NCI-H1694 (cell line): ENCODE measurements at places on chromosomes 6 and 20.

GRCh38 chr6:8642131-8642530 lies 206.8 kb upstream of the SLC35B3 start:
- DNase-seq: no peak

GRCh38 chr6:110226261-110226660 lies 46.0 kb downstream of the CDC40 start:
- no peak for DNase-seq

DNA sequence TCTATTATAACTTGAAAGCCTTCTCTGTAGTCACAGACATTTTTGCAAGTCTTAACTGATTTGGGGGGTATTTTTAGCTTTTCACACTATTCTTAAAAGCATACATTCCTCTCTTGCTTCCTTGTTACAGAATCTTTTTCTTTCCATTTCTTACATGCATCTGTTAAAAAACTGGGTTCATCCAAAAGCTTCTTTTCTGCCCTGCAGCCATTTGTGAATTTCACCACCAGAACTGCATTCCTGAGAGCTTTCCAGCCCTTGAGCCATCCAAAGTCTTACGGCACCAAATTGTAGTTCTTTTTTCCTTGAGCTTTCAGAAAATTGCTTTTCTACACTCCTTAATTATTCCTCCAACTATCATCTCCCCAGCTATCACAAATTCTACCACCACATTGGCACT lies 19.7 kb upstream of the GSTA4 start:
- DNase-seq: no peak

- DNase-seq: no peak
Measured at GRCh38 chr6:168939796-168940195, 313.9 kb downstream of the THBS2 start.

GRCh38 chr20:53337390-53338101 lies 256.1 kb downstream of the ZNF217 start:
- DNase-seq: no peak

GRCh38 chr6:112717401-112717800 lies 370.3 kb downstream of the RFPL4B start:
- DNase-seq: no peak

DNA sequence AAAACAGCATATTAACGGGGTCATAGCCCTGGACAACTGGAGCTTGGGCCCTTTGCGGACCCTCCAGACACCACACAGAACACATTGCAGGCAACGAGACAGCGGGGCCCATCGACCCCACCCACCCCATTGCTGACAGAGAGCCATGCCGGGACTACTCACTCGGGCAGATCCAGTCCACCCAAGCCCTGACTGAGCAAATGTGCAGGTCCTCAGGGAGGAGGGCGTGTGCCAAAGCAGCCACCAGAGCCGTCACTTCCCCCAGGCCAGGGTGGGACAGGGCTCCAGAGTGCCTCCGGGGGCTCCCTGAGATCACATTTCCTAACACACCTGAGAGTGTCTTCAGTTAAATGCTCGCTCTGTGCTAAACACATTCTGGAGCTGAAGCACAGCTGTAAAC lies 114.9 kb downstream of the CDH4 start:
- DNase-seq: no peak

- no peak for DNase-seq
Measured at GRCh38 chr6:168007592-168008338, 10.3 kb downstream of the KIF25 start.

DNA sequence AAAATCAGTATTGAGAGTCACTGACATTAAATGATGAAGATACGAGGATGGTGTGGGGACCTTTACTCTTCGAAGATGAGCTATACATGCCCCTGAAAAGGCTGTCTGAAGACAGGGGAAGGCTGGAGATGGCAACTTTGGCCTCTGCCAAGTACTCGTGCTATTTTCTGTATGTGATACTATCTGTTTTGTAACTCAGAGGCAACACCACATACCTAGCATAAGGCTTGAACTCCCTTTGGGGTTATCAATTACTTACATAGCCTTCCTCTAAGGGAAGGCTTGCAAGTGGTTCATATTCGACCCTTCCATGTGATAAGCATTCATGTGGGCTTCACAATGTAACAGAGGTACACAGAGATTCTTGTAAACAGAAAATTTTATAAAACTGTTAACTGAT lies 68.7 kb upstream of the FBXO30 start:
- DNase-seq: no peak

DNA sequence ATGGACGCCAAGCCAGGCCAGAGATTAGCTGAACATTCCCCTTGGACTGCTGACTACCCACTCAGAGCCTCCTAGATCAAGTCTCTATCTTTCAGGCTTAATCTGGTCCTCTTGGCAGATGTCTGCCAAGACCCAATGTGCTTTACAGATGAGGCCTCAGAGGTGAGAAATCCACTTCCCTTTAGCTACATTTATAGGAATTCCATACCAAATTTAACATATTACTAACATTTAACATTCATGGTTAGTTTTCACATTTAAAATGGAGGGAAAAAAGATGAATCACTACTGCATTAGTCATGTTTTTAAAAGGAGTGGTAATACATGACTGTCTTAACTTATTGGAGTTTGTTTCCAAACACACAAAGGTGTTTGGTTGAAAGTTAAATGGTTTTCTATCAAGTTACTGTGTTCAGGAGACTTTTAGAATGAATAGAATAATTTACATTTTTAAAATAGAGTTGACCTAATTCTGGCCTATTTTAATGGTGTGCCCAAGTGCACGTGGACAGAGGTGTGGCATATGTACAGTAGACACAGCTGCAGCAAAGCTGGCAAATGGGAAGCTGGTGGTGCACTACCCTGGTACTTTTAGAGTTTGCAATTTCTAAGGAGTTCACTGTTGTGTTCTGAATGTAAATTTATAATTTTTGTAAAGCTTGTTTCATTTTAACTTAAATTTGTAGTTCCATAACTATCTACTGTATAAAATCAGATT lies 41.9 kb upstream of the CALHM6 start:
- no peak for DNase-seq

- DNase-seq: no peak
Measured at GRCh38 chr20:23290761-23291574, 59.6 kb upstream of the NXT1 start.

DNA sequence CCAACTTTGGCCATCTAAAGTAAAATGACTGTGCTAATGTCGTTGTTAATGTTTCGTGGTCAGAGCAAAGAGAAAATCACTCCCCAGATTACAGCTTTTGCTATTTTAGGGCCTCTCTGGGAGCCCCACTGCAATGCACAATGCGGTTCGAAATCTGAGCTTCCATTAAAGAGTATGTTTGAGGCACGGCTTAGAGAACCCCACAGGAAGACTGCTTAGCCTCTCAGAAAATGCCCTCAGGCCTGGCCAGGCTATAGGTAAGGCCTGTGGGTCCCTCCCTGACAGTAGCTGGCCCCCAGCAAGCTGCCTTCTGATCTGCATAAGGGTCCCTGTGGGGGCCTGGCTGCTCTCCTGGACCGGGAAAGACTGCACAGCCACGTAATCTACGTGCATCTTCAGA lies 274.6 kb downstream of the PTPRT start:
- DNase-seq: no peak

DNA sequence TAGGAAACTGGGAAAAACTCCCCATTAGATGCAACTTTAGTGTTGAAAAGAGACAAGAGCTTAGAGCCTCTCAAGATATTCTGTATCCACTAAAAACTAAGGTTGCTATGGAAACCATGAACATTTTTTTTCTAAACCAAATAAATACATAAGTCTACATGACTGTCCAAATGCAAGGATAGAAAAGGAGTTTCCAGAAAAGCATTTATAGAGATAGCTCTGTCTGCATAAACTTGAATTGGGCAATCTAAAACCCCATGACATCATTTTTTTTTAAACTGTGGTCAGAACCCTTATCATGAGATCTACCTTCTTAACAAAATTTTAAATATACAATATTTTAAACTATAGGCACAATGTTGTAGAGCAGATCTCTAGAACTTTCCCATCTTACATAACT lies 36.4 kb upstream of the FAM83B start:
- no peak for DNase-seq

- no peak for DNase-seq
Measured at GRCh38 chr6:42629845-42630244, 66.0 kb downstream of the UBR2 start.

GRCh38 chr6:43217351-43217750 lies 11.9 kb downstream of the DNPH1 start:
- no peak for DNase-seq

GRCh38 chr6:68282646-68283045 lies 352.4 kb upstream of the ADGRB3 start:
- no peak for DNase-seq

DNA sequence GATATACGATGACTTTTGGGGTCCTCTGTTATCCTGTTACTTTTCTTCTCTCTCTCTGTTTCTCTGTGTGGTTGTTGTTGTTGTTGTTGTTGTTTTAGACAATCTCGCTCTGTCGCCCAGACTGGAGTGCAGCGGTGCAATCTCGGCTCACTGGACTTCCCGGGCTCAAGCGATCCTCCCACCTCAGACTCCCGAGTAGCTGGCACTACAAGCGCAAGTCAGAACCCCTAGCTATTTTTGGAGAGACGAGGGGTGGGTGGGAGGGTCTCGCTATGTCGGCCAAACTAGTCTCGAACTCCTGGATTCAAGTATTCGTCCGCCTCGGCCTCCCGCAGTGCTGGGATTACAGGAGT lies 19.1 kb upstream of the ABT1 start:
- no peak for DNase-seq

DNA sequence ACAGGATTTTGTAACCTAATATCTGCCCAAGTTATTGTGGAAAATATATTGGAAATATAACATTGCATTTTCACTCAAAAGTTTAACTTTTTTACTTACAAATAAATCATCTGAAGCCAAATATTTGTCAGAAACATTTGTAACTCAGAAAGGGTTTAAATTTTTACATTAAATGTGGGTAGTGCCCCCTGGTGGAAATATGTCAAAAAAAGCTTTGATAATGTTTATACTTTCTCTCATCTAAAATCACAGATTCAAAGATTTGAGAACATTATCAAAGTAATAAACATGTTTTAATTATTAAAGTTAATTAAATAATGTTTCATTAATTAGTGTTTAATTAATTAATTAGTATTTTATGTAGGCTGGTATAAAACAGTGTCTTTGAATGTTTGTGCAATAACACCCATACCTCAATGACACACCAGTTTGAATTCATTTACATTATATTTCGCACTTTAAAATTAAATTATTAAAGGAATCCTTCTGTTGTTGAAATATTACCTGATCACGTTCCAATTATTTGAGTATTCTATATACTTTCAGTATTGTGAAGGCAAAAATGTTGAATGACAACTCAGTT lies 320.1 kb upstream of the FKBP1C start:
- DNase-seq: no peak

DNA sequence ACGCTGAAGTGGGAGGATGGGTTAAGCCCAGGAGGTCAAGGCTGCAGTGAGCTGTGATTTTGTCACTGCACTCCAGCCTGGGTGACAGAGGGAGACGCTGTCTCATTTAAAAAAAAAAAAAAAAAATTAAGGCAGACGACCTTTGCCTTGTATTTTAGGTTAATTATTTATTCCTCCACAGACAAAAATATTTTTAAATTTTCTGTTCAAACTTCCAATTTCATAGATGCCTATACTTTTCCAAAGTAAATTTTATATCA lies 6.3 kb upstream of the SMIM28 start:
- no peak for DNase-seq

DNA sequence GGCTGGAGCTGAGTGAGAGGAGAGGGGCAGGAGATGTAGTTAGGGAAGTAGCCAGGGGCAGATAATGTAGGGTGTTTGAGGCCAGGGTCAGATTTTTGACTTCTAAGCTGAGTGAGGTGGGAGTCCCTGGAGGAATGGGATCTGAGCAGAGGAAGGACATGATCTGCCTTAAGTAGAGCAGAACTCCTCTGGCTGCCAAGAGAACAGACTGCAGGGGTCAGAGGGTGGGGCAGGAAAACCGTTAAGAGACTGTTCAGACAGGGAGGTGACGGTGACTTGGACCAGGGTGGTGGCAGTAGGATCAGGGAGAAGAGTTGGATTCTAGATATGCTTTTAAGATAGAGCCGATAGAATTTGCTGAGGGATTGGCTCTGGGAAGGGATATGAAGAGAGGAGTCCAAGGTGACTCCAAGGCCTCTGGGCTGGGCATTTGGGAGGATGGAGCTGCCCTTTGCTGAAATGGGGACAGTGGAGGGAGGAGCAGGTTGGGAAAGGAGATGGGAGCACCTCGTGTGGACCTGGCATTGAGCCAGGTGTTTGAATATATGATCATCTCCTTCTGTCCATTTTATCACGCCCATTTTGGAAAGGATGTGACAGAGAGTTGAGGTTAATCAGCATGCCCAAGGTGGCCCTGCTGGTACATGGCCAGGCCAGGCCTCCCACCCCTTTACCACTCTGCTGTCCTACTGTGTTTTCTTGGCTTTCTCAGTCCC lies 18.8 kb downstream of the EYA2 start:
- DNase-seq: no peak

GRCh38 chr6:169005166-169005565 lies 248.5 kb downstream of the THBS2 start:
- no peak for DNase-seq

DNA sequence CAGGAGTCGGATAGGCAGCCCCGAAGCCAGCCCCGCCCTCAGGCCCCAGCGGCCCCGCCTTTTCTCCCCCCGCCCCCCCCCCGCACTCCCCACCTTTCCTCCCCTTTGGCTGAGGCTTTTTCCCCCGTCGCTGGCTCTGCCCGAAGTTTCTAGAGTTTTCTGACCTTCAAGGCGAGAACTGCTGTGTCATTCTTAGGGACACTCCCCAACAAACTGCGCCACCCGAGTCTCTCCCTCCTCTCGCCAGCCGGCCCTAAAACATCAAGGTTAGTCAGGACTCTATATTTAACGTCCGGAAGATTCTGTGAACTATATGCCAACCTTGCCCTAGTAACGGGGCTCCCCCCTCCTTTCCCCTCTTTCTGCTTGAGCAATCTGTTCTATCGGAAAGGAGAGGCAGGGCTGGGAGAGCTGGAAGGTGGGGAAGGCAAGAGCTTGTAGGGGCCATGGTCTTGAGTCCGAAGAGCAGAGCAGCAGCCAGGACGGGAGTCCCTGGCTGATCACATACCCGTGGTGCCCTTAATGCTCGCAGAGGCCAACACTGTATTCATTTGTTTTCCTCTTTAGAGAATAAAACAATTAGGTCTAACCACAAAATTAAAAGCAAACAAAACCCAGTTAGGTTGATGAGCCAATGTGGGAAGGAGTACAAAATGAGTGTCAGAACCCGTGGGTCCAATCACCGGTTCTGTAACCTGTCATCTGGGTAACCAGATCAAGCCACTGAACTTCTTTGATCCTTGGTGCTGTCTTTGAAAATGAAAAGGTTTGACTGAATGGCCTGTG lies 5.3 kb upstream of the HSPA1B start:
- no peak for DNase-seq

- DNase-seq: no peak
Measured at GRCh38 chr20:50959543-50960126, 1.0 kb downstream of the MOCS3 start.
